C1 segment of cervical spinal cord (tissue), 14 donors: ENCODE measurements at places on chromosomes 2 and 18.

- DNase-seq, result peak; percentile 71
These were observed 674 bp upstream of the ERBB4 start for GRCh38 chr2:212539072-212539880.

DNA sequence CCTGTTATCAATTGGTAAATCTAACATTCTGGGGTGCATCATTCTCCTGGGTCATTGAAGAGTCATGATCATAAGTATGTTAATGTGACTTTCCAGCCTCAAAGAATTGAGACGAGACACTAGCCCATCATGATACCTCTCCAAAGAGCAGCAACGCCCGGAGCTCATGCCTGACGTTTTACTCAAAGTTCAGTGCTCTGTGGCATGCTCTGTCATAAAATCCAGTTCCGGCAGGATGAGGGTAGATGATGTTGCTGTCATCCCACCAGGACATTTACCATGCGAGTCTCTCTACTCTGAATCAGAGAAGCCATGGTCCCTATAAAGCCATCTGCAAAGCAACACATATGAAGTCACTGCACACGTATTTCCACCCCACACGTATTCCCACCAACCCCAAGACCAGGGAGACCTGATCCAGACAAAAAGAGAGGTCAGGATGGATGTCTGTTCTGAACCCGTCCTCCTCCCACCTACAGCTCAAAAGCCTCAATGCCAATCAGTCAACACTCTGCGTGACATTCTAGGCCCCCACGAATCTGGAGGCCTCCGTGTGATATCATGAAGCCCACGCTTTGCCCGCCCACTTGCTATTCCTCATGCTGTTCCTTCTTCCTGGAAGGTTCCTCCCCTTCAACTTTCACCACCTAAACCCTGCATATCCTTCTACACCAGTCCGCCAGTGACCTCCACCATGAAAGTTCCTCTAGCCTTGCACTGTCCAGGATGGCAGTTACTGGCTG lies 85.8 kb downstream of the DNMT3A start:
- no peak for DNase-seq

GRCh38 chr18:48668466-48669179 lies 129.8 kb downstream of the CTIF start:
- DNase-seq, result no peak

DNA sequence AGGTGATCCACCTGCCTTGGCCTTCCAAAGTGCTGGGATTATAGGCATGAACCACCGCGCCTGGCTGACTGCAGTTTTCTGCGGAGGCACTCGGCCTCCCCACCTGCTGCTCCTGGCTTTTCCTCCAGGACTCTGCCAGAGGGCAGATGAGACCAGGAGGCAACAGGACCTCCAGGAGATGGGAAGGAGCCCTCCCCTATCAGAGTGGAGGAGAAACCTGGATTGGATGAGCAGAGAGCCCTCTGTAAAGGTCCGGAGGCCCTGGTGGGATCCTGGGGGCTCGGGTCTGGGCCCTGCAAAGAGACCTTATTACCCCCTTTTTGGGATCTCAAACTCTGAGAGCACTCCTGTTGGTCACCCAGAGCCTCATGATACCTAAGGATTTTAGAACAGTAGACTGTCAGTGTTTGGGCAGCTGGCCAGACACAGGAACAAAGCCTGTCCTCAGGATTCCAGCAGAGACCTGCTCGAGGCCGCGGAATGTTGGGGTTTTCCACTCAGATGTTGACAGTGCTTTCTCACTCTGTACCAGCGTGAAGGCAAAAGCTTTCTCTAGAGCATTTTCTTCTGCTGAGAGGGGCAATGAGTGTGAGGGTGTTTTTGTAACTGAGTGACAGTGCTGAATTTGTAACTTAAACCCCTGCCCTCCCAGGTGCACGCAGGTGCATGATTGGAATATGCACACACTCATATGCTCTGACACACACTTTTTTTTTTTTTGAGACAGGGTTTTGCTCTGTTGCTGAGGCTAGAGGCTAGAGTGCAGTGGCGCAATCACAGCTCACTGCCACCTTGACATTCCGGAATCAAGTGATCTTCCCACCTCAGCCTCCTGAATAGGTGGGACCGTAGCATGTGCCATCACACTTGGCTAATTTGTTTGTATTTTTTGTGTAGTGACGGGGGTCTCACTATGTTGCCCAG lies 48.4 kb downstream of the NPPC start:
- DNase-seq, result no peak

- no peak for DNase-seq
These were observed 242.2 kb downstream of the ZNF516 start for GRCh38 chr18:76252880-76253279.

DNA sequence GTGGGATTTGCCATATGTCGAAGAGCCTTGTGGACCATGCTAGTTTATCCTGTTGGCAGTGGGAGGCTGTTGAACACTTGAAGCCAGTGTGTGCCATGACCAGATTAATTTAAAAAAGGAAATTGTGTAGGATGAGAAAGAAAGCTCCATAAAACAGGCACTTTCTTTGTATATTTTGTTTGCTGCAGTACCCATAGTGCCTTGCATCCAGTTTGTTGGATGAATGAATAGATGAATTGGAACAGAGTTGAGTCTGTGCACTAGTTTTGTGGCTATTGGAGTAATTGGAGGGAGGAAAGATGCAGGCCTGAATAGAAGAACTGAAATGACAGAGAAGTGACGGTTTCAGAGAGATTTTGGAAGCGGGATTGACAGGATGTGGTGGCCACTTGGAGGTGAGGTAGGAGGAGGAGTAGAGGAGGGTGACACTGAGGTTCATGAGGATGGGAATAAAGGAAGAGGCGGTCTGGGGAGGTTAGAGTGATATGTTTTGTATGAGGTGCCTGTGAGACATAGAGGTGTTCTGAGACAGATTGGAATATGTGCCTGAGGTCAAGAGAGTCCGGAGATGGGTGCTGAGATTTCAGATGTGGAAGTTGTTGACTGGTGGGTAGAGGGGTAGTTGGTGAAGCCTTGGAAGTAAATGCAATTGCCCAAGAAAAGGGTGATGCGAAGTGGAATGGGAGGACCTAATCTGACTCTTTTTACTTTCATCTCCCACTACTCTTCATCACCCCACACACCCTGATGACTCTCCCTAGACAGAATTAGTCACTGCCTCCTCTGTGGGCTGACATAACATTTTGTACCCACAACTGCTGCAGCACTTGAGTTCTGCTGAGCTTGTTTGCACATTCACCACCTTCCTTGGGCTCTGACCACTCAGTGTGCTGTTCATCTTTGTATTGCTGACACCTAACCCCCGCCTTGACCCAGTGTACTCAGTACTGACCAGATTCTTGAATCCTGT lies 5.1 kb downstream of the DGUOK start:
- DNase-seq, result no peak

DNA sequence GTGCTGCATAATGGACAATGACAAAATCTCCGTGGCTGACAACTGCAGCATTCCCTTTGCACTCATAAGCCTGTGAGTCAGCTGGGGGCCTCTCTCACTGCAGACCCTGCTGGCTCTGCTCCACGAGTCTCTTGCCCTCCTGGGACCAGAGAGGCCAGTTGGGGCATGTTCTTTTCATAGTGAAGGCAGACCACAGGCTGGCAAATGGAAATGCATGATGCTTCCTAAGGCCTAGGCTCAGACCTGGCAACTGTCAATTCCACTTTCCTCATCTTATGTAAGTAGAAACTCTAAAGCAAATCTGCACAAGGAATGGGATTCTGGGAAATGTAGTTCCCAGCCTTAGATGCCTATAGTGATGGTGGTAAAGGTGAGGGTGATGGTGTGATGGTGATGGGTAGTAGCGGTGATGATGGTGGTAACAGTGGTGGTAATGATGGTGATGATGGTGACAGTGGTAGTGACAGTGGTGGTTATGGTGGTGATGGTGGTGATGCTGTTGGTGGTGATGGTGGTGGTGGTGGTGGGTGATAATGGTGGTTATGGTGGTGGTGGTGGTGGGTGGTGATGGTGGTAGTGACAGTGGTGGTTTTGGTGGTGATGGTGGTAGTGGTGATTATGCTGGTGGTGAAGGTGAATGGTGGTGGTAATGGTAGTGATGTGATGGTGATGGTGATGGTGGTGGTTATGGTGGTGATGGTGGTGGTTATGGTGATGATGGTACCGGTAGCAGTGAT lies 185.8 kb upstream of the ARL4C start:
- no peak for DNase-seq

DNA sequence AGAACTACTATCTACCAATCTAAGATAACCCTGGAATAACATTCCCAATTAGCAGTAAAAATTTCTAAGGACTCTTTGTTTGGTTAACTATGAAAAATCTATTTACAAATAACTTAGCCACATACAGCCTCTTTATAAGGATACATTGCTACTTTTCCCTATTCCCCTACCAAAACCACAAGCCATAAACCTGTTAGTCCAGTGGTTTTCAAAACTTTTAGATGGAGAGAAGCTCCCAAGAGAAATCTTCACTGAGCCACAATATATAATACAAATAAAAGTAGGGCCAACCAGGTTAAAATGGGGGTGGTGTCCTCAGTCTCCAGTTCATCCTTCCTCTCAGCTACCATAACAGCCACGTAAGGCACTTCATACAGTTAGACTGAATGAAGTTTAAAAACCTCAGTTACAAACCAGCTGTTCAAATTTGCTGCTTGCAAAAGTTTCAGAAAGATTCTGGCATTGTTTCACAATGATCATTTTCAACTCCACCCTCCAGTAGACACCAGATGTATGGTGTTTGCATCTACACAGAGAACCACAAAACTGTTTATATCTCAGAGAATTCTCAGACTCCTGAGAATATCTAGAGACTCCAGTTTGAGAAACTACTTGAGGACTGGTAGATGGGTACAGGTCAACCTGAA lies 26.0 kb downstream of the SOS1 start:
- DNase-seq, result no peak

GRCh38 chr2:119552902-119553301 lies 8.7 kb downstream of the CFAP221 start:
- DNase-seq, result no peak

- DNase-seq, result no peak
These were observed 140.3 kb upstream of the DLX2 start for GRCh38 chr2:172242961-172243360.

DNA sequence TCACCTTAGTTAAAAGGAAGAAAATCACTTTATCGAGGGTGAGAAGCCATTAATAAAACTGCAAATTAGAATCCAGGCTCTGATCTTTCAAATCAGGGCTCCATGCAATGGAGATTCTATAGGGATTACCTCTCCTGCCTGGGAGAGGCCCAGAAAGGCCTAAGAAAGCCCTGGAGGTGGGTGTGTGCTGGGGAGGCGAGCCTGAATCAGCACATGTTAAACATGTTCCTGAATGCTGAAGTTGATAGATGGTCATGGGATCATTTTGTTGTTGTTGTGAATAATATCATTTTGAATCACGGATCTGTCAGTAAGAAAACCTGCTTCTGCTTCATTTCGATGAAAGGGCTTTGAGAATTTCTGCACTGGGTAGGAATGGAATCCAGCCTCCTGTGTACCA lies 254.3 kb downstream of the ACKR3 start:
- no peak for DNase-seq

DNA sequence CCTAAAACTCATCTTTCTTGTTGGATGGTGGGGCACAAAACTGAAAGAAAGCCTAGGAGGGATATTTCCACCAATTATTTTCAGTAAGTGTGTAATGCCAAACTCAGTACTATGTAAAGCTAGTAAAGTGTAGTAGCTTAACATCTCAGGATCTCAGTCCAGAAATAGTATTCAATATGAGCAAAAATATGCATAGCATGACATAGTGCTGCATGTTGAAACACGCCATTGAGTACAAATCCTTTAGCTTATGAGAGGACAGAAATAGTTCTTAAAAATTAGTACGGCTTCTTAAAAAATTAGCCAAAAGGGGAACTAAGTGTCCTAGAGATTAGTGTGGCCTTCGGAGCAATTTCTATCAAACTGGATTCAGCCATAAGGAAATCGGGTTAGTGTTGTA lies 21.7 kb upstream of the ATL2 start:
- no peak for DNase-seq

GRCh38 chr18:67217551-67218166 lies 298.9 kb downstream of the DSEL start:
- no peak for DNase-seq

- no peak for DNase-seq
These were observed 65.2 kb downstream of the RNF152 start for GRCh38 chr18:61827591-61827990.

DNA sequence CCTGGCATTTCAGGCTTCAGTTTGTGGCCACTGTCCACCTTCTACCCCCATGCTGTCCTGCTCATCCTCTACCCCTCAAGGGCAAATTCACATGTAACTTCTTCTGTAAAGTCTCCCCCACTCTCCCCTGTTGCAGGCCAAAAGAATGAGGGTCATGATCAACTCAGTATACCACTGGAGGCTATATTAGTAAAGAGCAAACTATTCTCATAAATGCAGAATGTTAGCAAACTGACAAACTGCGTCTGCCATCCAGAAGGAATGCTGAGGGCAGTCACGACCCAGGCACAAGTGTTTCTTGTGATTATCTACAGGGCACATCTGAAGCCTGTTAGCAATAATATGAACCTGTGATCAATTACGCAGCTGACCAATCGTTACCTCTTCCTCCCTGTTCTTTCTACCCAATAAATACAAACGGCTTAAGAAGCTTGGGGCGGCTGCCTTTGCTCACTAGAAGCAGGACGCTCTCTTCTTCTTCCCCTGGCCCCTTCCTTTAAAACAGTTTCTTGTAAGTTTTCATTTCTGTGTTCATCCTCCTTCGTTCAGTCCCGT lies 58.3 kb downstream of the SEPTIN10 start:
- DNase-seq, result no peak

DNA sequence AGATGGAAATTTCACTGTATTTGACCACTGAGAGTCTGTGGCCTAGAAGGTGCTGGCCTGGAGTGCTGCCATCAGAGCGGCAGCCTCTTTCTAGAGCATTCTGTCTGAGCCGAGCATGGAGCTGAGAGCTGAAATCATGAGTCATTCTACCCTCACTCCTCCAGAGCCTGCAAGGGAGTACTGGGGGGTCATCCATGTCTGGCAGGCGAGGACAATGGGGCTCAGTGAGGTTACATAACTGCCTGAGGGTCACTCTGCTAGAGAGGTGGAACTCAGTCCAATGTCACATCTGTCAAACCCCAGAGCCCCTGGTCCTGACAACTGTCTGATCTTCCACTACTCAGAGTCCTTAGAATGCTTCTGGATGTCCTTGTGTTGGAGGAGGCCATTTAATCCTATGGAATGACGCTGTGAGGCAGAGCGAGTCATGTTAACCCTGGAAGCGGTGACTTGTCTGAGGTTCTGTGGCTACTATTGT lies 65.3 kb downstream of the HAUS1 start:
- DNase-seq, result no peak
